ENCODE measurements at places on chromosomes 11 and 22.
A peak's percentile ranks its signal among the peaks of the same experiment; 100 is the strongest.

DNA sequence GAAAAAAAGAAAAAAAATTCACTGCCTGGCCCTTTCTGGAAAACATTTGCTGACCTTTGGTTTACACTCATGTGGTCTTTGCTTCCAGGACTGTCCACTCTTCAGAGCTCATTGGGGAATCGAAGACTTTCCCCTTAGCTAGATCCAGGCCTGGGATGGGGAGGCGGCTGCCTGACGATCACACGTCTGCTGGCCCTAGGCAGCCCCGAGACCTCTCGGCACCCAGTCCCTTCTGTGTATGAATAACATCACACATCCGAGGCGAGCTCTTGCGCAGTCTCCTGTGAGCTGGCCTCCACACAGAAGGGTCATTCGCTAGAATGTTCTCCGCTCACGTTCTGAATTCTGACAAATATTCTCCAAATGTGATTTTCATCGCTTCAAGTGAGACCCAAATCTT, 25.7 kb upstream of the GAL start:
- no peak for DNase-seq

DNA sequence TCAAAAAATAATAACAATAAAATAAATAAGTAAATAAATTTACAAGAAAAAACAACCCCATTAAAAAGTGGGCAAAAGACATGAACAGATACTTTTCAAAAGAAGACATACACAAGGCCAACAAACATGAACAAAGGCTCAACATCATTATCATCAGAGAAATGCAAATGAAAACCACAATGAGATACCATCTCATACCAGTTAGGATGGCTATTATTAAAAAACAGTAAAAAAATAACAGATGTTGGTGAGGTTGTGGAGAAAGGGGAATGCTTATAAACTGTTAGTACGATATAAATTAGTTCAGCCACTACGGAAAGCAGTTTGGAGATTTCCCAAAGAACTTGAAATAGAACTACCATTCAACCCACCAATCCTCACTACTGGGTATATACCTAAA, 44.6 kb downstream of the PRCP start:
- no peak for DNase-seq

DNA sequence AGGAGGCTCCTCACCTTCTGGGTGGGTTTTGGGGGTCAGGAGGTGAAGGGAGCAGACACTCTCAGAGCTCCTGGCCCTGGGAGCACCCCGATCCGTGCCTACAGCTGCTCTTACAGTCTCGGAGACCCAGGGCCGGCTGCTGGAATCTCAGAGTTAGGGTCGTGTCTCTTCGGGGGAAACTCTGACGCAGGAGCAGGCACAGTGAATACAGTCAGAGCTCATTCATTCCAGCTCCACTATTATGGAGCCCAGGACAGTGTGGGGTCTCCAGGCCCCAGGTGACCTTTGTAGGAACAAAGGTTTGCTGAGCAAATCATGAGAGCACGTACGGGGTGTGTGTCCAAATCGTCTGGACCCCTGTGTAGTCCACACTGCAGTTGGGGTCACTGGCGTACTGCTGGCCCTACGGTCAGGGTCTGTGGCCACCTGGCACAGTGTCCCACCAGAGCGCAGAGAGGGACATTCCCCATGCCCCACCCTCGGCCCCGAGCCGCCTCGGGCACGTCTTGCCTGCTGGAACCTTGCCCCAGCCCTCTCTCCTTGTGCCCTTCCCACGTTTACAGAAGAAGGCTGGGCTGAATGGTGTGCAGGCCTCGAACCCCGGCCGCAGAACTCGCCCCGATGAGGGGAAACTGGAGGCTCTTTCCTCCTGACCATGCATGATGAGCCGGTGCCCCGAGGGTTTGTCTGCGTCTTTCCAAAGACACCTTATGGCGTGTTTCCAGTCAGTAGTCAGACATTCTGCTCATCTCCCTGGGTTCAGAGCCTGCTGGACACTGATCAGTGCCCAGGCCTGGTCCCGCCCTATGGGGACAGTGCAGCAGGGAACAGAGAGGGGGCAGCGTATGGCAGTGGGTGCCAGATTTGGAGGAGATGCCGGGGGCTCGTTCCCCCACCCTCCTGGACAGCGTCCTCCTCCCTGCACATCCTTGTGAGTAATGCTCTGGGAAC, 1166.6 kb downstream of the BRD1 start:
- DNase-seq = no peak

GRCh38 chr11:130480186-130480585, 31.7 kb downstream of the ADAMTS15 start:
- no peak for DNase-seq

DNA sequence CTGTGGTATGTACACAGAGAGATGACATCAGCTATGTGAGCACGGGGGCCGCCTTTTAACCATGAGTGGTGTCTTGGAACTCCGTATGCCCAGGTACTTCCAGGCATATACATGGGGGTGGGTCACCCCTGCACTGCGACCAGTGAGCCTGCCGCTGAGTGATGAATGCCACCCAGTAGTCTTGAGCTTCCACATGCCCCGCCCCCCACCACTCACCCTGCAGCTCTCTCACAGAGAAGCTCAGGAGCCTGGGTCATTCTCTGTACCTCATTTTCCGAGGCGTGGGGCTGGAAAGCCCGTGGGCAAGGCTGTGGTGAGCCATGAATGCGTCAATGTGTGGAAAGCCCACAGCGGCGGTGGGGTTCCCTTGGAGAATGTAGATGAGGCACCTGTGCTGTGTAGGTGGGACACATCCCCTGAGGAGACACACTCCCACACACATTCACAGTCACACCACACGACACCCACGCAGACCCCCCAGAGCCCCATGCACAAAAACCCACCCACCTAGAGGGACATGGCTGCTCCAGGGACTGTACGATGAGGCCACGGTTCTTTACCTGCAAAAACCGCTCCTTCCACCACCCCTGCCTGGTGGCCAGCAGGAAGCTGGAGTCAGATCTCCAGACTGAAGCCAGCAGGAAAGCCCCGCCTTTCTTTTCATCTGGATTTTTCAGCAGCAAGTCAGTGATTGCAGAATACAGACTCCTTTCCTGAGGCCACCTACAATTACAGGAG, 67.6 kb downstream of the PIWIL3 start:
- DNase-seq = no peak

- peak; percentile 80 for DNase-seq
Observed at GRCh38 chr11:129992161-129992944, 10.3 kb downstream of the PRDM10 start.

- DNase-seq = no peak
Observed at GRCh38 chr22:19879246-19879570, 24.5 kb upstream of the GNB1L start.

DNA sequence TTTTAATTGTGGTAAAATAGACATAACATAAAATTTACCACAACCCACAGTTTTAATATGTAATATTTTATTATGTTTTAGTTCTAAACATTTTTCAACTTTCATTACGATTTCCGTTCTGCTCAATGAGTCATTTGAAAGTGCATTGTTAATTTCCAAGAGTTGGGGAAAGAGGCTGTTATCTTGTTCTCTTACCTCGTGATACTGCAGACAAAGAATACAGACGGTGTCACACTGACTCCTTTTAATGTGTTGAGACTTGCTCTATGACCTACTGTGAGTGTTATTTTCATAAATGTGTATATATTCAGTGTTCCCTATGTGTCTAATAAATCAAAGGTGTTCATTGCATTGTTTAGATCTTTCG, 10.8 kb upstream of the RAC2 start:
- peak; percentile 71 for DNase-seq

GRCh38 chr11:119691020-119691666, 37.9 kb downstream of the NECTIN1 start:
- peak; percentile 48 for DNase-seq

- DNase-seq = peak; percentile 96
Observed at GRCh38 chr11:100863080-100863581, 176.0 kb downstream of the ARHGAP42 start.

DNA sequence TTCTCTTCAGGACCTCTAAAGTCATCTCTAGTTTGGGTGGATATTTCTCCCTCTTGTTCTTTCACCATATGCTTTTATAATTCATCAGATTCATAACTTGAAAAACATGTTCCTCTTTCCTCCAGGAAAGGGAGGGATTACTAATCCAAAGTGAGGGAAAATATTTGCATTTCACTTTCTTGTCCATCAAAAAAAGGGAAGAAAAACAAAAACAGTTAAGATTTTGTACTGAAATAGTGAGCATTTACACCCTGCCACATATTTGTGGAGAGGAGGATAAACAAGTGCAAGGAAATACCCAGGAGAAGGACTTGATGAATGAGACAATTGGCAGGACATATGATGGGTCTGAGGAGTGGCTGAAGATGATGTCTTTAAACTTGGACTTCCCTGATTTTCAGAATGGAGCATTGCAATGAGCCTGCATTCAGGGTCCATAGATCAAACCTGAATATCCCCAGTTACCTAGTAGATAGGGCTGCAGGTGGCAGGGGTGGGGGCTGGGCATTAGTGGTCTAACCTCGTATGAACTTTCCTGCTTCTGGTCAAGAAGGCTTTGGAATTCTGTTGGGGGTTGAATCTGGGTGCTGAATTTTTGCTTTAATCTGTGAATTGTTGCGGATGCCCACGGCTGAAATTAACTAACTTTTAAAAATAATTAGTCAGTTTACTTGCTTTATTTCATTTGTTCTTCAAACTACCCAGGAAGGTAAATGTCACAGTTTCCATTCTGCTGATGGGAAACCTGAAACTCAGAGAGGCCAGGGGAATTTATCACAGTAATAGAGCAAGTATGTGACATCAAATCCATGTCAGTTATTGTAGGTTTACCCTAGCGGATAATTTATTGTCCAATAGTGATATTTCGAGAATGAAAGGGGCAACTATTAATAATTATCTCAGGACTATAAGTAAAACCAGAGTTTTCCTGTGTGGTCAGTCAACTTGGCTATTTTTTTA, 36.9 kb upstream of the TMEM123 start:
- no peak for DNase-seq

DNA sequence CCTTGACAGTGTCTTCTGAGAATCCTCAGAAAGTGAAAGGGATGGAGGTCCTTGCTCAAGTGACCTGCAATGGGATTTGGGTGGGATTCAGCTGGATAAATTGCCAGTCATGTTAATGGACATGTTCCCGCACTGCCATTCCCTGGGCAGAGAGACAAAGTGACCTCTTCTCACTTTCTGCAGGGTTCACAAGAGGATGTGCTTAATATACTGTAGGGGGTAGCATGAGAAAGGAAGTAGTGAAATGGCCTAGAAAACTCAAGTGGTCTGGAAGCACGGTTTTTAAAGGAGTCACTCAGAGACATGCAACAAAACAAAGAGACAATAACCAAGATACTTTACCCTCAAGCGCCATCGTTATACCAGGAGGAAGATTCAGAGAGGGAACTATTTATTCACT, 70.2 kb downstream of the NELL1 start:
- no peak for DNase-seq

DNA sequence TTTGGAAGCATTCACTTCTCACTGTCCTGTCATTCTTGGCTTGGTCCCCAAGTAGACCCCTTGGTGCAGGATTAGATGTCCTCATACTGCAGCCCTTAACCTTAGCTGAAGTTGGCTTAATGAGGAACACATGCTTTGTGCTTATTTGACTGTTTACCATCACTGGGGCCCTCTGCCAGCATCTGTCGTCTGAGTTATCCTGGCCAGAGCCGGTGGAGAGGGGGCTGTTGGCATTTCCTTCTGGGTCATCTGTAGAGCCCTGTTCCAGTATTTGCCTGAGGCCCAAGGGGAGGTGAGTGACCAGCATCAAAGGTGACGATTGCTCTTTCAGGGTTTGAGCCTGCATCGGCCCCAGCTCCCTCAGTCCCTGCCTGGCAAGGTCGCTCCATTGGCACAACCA, 126.4 kb upstream of the RASSF10 start:
- DNase-seq = no peak

GRCh38 chr11:117863383-117863782, 13.1 kb downstream of the FXYD6 start:
- no peak for DNase-seq

All from OCI-M1 (cell line).